ENCODE measurements at places on chromosomes 2 and 18.

GRCh38 chr2:173354582-173355131 is at the start of gene CDCA7:
TSS of gene CDCA7 (plus strand) at chr2:173354872. CDS start at chr2:173354964, 92 bp downstream.
- peak; percentile 84 for DNase-seq

- no peak for DNase-seq
Observed at GRCh38 chr18:10715791-10716190, 190.0 kb downstream of the NAPG start.

DNA sequence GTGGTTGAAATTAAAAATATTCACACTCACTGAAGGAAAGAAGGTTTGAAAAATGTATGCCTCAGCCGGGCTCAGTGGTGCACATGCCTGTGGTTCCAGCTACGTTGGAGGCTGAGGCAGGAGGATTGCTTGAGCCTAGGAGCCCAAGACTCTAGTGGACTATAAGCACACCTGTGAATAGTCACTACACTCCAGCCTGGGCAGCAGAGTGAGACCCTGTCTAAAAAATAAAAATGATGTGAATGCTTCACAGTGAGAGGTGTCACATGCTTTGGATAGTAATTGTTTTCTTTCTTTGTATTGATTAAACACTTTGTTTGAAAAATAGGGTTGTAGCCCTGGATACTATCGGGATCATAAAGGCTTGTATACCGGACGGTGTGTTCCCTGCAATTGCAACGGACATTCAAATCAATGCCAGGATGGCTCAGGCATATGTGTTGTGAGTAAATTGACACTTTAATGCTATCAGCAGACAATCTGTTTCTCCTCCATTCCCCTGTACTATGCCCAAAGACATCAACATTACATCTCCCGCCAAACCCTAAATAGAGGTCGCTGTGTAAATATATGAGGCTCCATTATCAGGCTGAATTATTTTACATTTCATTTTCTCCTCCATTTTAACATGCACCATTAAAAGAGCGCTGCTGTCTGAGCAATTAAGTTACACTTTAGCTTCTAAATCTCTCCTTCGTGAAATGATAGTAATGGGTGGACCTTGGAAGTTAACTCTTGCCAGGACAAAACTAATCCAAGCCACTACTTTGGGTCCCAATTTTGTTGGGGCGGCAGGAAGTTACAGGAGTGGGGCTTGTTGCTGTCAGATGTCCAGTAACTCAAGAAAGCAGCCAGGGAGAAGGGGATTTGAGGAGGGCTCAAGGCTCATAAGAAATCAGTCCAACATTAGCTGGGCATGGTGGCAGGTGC is 138.3 kb upstream of the TTC39C start:
- no peak for DNase-seq

- no peak for DNase-seq
Observed at GRCh38 chr2:19442731-19443130, 84.3 kb upstream of the OSR1 start.

DNA sequence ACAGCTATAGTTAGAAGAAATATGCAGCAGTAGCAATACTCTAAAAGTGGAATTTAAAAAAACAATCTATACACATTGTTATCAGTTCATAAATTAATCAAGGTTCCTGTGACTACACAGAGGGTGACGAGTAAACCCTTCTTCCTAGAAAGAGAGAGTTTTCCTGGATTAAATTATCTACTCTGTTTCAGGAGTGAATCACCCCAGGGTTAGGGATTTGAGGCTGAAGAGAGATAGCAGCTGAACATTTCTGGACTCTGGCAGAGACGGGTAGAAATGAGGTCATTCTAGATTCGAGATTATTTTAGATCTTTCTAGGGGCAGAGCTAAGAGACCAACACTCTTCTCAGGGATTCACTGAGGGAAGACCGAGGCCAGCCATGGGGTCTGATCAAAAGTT is 38.8 kb upstream of the PMAIP1 start:
- no peak for DNase-seq

DNA sequence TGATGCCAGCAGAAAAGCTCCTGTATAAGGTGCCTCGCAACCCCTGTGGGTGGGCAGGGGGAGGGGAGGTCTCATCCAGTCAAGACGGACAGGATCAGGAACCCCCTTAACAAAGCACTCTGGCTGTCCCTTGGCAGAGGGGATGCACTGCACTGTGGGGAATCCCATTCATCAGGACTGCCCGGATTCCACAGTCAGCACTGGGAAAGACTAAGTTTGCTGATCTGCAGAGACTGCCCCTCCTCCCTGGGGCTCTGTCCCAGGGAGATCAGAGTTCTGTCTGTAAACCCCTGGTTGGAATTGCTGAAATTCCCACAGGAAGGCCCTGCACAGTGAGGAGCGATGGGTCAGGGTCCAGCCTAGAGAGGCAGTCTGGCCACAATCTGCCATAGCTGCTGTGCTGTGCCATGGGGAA is 149.5 kb upstream of the RBBP8 start:
- no peak for DNase-seq

GRCh38 chr2:46277431-46278190 is 19.6 kb upstream of the EPAS1 start:
- DNase-seq = no peak

- DNase-seq = no peak
Observed at GRCh38 chr2:221958224-221958623, 340.6 kb downstream of the PAX3 start.

DNA sequence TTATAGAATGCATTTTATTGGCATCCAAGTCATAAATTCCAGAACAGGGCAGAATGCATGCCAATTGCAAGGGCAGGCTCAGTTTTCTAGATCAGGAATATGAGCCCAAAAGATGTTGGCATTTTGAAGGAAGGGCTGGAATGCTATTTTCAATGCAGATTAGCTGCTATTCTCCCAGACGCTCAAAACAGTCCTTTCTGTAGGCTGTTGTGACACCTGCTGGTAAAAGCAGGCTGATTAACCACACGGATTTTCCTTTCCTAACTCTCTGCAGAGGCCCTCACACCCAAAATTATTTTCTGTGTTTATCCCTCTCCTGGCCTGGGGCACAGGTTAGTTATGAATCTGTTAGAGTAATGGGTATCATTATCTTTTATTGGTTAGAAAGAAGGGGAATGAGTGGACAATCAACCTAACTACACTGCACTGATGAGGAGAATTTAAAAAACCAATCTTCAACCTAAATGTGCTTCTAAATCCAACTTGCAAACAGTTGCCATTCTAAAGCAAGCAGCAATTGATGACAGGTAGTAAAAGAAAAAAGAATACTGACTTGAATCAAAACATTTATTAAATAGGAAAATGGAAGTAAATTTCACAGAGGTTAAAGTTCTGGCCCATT is 94.0 kb downstream of the PLA2R1 start:
- DNase-seq = no peak

DNA sequence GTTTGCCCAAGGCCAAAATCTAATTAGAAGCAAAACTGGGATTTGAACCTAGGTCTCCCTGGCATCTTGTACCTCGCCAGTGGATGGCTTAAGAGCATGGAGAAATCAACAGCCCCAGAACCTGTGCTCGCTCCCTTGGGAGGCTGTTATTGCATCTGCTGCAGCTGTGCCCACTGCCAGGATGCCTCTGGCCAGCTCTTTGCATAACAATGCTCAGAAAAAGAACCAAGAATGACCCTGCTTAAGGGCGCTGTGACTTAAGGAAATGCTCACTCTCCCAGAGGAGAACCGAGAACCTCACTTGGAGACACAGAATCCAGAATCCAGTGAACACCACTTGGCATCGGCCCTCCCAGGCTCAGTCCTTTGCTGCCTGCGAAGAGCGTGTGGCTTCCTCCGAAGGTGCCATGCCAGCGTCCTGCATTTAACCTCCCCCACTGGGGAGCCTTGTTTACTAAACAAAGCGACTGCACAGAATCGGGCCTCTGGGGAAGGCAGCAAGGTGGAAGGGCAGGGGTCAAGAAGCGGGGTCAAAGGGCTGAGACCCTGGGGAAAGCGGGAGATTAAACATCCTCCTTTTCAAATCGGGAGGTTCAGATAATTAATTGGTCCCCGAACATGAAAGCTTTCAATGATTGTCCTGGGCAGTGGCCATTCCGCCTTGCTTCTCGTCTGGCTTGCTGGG is 71.0 kb upstream of the BOD1L2 start:
- no peak for DNase-seq

- DNase-seq = no peak
Observed at GRCh38 chr2:18119883-18120282, 241.4 kb downstream of the KCNS3 start.

DNA sequence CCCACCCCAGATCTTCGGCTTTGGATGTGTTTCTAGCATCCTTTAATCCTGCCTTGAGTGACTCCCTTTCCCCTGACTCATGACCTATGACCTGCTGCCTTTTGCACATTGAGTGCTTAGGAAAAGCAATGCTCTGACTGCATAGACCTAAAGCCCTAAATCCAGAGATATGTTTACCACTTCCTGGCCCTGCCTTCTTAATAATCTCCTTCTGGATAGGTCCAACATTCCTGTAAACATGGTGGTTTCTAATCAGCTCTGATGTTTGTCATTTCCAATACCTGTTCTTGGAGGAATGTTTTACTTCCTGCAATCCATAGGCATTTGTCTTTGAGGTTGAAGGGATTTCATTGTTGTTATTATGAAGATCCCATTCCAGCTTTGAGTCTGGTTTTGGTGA is 2.3 kb downstream of the SLC3A1 start:
- DNase-seq = no peak

DNA sequence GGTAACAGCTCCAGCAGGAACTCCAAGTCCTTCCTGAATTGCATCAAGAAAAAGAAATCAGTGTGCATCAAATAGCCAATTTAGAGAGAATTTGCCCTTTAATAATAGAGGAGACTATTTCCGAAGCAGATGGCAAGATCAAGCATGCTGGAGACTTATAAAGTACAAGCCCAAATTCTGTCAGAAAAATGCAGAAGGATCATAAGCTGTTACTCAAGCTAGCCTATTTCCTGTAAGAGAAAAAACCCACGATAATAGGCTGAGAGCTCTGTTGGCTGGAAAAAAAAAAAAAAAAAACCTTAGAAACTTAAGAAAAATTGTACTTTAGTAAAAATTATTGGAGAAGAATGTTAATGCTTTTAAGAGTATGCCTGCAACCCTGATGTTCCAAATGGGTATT is 24.4 kb upstream of the ITM2C start:
- DNase-seq = no peak

GRCh38 chr2:30475542-30475941 is 28.5 kb downstream of the LCLAT1 start:
- no peak for DNase-seq

DNA sequence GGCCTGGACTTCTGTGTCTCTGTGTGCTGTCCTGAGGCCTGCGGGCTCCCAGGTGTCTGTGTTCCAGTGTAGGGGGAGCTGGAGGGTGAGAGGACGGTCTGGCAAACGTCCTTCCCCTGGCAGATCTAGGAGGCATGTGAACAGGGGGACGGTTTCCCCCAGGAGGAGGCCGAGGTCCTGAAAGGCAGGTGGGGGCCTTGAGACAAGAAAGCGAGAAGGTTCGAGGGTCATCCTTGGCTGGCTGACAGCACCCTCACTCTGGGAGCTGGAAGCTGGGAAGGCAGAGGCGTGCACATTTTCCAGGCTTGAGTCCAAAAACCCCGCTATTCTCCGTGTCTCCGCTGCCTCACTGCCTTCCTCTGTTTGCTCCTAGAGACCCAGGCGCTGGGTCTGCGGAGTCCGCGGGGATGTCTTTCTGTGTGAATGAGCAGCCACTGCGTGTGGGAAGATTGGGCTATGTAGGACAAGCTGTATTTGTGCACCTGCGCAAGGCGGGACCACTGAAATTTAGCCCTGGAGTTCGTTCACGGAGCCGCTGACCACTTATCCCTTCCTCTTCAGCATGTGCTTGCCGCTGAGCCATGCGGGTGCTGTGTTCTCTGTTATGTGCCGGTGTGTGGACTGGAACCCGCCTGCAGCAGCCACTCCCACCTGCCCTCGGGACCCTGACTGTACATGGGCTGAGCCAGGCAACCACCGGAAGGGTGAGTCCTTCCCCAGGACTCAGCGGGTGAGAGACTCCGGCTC is 43.7 kb downstream of the TWIST2 start:
- DNase-seq = no peak

- DNase-seq = no peak
Observed at GRCh38 chr2:70779491-70779890, 11.0 kb downstream of the FIGLA start.

Data from activated T-cell treated with anti-CD3 and anti-CD28 coated beads, Interleukin-2, amount 50 U/mL, for 24 hours (primary cell).